ENCODE measurements at places on chromosomes 5 and 9.

DNA sequence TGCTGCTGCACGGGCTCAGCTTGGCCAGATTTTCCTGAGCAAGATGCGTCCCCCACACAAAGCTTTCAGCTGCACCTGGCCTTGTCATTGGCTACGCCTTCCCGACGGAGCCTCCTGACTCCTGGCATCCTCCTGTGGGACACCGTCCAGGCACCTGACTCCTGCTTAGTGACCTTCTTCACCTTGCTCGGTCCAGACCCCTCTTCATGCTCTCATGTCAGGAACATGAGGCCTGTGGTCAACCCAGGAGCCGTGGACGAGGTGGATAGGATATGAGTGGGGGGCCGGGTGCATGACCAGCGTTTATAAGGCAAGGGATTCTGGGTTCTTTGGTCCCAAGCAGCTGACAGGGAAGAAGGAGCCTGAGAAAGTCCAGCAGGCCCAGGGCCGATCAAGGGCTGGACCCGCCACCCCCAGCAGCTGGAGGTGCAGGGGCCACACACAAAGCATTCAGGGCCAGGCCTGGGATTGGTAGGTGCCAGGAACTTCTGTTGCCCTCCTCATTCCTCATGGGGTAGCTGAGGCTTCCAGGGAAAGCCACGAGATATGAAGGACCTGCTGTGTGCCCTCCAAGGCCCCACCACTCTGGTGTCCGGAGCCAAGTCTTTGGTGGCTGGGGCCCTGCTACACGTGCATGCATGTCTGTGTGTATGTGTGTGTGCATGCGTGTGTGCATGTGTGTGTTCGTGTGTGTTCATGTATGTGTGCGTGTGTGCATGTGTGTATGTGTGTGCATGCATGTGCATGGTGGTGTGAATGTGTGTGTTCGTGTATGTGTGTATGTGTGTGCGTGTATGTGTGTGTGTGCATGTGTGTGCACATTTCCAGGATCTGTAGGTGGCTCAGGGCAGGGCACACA, 34.9 kb downstream of the SLC6A3 start:
- no peak for DNase-seq

GRCh38 chr5:125277494-125278154, 531.2 kb upstream of the ZNF608 start:
- no peak for DNase-seq

DNA sequence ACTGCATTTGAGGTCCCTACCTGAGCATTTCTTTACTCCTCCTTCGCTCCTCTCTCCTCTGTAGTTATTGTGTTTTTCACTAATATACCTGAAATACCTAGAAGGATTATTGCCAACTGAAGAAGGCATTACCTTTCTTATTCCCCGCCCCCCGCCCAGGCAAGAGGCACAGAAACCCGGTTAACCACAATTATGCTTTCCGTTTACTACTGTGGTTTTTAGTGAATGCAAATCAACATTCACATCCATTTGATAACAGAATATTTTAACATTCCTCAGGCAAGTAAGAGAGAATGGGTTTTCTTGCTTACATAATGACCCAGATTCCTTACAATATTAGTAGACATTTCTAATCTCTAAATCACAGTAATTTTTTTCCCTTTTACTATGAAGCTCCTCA, 136.9 kb downstream of the PCSK5 start:
- DNase-seq, result no peak

GRCh38 chr5:54761213-54761701, 224.1 kb downstream of the ESM1 start:
- no peak for DNase-seq

DNA sequence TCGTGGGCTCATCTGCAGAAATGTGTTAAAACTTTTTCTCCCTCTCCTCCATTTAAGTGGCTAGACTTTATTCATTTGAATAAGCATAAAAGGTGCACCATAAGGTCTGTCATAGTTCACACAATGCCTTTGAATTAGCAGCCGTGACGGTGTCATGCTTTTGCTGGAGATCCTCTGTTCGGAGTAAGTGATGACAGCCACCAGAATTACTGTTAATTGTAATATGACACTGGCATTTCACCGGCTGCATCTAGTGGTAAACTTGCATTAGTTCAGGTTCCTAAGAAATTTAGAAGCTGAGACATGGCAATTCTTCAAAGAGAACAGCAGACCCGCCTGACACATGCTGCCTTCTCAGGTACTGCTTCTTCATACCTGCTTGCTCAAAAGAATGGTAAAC, 241.7 kb downstream of the EBF1 start:
- no peak for DNase-seq

DNA sequence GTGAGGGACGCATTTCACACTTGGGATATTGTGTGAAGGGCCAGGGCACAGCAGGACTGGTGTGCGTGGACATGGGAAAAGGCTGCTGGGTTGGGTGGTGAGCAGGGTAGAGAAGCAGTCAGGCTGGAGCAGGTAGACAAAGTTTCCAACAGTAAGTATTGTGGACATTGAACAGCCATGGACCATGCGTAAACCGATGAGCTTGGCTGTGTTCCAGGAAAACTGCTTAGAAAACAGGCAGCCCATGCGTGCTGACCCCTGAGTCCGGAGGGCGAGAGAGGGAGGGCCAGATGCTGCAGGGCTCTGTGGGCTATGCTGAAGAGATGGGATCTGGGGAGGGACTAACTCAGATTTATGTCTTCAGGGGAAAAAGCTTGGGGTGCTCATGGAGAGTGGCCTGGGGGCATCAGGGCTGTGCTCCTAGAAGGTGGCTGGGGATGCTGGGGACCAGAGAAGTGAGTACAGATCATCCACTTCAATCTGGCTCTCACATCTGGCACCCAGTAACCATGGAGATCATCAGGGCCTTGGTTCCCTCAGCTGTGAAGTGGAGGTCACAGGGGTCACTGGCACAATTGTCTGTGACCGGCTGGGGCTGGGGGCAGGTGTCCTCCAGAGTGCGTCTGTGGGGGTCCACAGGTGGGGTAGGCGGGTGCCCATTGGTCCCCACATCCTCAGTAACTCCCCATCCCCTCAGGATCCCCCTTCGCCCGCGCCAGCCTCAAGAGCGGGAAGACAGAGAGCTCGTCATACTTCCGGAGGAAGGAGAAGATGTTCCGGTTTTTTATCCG, 93.3 kb downstream of the CACNA1B start:
- peak; percentile 20 for DNase-seq

DNA sequence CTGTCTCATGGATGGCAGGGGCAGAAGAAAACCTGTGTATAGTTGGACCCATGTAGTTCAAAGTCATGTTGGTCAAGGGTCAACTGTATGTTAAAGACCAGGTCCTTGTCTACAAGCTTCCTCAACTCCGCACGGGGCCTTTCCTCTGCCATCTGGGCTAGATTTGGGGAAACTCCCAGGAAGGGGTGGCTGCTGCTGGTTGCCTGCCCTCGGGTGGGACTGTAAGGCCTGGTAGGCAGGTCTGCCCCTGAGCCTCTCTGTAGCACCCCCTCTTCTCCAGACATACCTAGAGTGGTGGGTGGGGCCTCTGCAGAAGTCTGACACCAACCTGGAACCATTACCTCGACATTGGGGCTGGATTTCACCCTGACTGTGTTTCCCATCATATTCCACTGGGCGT, 15.2 kb downstream of the ENHO start:
- no peak for DNase-seq

- no peak for DNase-seq
These were observed 14.3 kb downstream of the SNX30 start for GRCh38 chr9:112764837-112765236.

DNA sequence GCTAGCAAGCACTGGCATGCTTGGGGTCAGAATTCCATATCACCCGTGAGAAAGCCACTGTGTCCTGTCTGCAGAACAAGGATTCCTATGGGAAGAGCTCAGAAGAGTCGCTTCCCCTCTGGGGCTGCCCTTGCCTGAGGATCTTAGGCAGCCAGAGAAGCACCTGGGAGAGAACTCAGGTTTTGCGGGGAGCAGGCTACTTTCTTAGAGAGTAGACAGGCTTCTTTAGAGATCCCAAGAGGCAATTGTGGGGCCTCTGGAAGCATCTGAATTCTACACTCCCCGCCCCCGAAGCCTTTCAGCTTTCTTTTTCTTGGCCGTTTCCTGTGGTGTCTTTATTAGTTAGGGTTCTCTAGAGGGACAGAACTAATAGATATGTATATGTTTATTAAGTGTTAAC, 40.9 kb downstream of the PHF2 start:
- no peak for DNase-seq

DNA sequence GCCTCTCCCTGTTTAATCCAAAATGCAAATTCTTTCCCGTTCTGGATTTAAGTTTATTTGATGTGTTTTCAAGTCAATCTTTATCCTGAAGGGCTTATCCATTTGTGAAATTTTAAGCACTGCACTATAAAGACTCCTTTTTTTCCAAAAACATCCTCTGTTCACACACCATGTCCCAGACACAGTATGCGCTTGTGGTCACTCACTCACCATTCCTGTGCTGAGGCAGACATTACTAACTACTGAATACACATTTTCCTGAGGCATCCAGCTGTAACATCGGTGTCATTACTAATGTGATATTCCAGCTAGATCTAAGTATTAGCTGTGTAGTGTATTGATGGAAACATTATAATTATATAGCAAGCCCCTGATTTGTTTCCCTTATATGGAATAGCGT, 298.4 kb downstream of the KCTD16 start:
- DNase-seq, result no peak

GRCh38 chr5:67774786-67775185, 440.8 kb upstream of the PIK3R1 start:
- DNase-seq, result no peak

DNA sequence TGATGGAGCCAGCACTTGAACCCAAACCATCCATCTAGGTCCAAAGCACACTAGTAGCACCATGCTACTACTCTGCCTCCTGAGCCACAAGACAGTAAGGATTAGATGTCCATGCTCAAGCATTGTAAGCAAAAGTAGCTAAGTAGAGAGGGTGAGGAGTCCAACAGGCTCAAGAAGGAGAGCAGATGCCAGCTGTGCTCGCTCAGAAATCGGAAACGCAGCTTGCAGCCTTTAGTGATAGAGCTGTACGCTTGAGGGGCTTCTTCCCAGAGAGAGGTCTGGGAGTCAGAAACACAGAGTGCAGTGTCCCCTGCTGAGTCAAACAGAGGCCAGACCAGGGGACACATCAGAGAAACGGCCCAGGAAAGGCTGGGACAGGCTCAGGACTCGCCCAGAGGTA, 32.7 kb upstream of the GABRP start:
- no peak for DNase-seq

- no peak for DNase-seq
These were observed 453.9 kb downstream of the TUSC1 start for GRCh38 chr9:25224309-25224708.

GRCh38 chr5:80781356-80781755, 126.6 kb upstream of the DHFR start:
- DNase-seq, result no peak

- DNase-seq, result no peak
These were observed 24.4 kb upstream of the GPR151 start for GRCh38 chr5:146540414-146540813.

DNA sequence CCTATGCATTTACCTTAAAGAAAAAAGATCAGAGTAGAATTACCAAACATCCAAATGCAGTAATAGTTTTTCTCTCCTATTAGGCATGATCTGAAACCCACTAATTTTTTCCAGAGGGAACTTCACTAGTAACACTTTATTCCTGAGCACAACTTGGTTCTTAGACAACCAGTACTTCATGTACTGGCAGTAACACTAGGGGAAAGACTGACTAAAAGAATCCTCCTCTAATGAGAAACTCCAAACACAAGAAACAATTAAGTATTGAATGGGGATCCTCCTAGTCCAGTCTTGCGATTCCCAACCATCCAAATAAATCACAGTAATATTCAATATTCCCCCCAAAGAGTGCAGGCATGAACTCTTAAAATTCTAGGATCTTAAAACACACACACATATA, 48.9 kb downstream of the ZNF608 start:
- no peak for DNase-seq

- peak; percentile 26 for DNase-seq
These were observed 97.5 kb downstream of the SAXO1 start for GRCh38 chr9:18935541-18935940.

GRCh38 chr5:145347026-145347616, 488.0 kb downstream of the PRELID2 start:
- DNase-seq, result no peak

DNA sequence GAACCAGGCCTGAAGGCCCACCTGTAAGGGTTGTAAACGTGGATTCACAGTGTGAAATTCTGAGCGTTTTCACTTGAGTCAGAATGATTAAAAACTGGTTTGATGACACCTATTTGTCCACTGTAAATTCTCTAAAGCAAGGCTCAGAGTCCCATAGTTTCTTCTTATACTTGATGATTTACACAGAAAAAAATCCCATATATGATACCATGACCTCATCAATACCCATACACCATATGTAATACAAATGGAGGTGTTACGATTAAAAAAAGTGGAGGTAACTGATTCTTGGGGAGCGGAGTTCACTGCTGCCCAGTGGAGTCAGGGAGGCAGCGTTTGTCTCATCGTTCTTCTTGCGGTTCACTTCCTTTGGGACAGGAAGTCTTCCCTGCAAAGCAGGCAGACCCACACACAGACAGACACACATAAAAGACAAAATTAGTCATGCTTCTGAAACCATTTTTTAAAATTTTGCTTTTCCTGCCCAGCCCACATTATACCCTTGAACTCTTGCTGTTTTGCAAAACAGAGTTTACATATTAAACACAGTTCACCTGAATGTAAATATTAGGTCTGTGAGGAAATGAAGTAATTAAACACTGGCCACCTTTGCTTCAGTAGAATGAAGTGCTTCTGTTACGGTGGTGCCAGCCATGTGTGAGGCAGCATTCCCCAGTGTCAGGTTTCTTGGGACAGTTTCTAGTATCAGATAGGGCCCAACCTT, 26.2 kb downstream of the NREP start:
- DNase-seq, result no peak

GRCh38 chr5:144414202-144415029, 243.7 kb downstream of the KCTD16 start:
- no peak for DNase-seq

GRCh38 chr5:54794135-54794975, 191.0 kb downstream of the ESM1 start:
- no peak for DNase-seq

DNA sequence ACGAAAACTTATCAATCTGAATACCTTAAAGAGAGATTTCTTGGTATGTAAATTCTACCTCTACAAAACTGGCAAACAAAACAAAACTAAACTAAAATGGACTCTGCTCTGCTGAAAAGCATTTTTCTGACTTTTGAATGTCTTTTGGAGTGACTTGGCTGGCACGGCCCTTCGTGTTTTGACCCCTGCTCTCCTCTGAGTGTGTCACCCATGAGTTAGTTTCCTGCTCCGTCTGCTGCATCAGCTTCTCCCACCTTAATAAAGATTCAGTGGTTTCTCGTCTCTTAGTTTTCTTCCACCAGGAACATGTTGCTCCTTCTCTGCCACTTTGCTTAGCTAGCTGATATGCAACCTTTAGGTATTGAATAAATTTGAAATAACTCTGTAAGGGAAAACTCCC, 1084.0 kb upstream of the CDH18 start:
- no peak for DNase-seq

- DNase-seq, result peak; percentile 87
These were observed at the start of gene CTSL for GRCh38 chr9:87725900-87726709. CTSL (plus strand) TSS chr9:87726119; CDS start chr9:87727604, 1,485 bp downstream.

Measured in right forelimb (tissue), 1 donor.